ENCODE measurements at places on chromosomes 6 and 20.

- no peak for DNase-seq
Measured at GRCh38 chr6:18663011-18663410, 275.9 kb downstream of the RNF144B start.

GRCh38 chr6:38687043-38687353 is 15.9 kb downstream of the GLO1 start:
- no peak for DNase-seq

DNA sequence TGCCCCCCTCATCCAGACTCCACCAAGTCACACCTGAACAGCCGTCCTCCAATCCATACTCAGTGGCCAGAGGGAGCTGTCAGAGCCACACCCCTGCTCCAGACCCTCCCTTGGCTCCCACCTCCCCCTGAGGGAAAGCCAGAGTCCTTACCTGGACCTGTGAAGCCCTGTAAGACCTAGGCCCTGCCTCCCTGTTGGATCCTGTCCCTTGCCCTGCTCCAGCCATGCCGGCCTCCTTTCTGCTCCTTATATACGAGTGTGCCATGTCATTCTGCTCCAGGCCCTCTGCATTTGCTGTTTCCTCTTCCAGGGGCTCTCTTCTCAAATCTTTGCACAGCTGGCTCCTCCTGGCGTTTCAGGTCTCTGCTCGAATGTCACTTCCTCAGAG is 100.3 kb upstream of the MYL9 start:
- no peak for DNase-seq

GRCh38 chr6:23245572-23245971 is 676.2 kb downstream of the HDGFL1 start:
- peak; percentile 34 for DNase-seq

GRCh38 chr6:103167345-103168071 is 1692.2 kb downstream of the HACE1 start:
- no peak for DNase-seq

DNA sequence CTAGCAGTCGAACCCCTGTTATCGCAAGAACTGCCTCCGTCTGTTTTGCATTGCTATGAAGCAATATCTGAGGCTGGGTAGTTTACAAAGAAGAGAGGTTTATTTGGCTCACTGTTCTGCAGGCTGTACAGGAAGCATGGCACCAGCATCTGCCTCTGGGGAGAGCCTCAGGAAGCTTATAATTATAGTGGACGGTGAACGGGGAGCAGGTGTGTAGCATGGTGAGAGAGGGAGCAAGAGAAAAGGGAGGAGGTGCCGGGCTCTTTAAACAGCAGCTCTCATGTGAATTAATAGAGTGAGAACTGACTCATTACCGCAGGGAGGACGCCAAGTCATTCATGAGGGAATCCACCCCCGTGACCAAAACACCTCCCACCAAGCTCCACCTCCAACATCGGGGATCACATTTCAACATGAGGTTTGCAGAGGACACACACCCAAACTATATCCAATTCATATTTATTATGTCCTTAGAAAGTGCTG is 172.6 kb upstream of the KCNG1 start:
- peak; percentile 90 for DNase-seq

DNA sequence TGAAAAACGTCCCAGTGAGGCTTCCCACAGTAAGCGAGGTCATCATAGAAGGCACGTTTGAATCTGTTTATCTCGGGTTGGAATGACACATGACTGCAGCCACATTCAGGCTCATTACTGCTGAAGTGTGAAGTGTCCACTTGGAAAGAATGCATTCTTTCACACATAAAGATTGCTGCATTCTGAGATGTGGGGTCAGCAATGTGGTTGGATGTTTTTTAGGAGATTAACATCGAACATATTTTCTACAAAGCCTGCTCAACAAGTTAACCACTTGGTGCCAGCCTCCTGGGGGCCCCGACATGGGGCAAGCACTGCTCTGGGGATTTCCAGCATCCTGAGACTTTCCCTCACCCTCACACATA is 79.9 kb downstream of the BMP6 start:
- no peak for DNase-seq

- DNase-seq, result peak; percentile 28
Measured at GRCh38 chr6:21240709-21241108, 352.8 kb upstream of the SOX4 start.

DNA sequence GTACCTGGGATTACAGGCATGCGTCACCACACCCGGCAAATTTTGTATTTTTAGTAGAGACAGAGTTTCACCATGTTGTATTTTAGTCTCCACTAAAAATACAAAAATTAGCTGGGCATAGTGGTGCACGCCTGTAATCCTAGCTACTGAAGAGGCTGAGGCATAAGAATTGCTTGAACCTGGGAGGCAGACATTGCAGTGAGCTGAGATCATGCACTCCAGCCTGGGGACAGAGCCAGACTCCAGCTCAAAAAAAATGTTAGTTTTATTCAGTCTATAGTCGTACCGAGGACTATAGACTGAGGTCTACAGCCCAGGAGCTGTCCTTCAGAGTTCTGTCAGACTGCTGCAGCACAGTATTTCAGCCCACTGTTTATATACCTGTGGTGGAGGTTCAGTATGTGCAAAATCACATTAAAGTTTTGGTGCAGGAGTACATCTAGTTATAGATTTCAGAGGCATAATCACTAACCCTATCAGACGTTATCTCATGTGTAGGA is 3.6 kb upstream of the CASP8AP2 start:
- peak; percentile 77 for DNase-seq

- no peak for DNase-seq
Measured at GRCh38 chr6:32983964-32984621, 15.7 kb downstream of the BRD2 start.

- peak; percentile 83 for DNase-seq
Measured at GRCh38 chr6:131400054-131400778, 172.8 kb upstream of the ARG1 start.

- DNase-seq, result no peak
Measured at GRCh38 chr6:56536536-56536935, 106.2 kb downstream of the DST start.

GRCh38 chr6:41929924-41930323 is 8.6 kb downstream of the BYSL start:
- DNase-seq, result no peak

DNA sequence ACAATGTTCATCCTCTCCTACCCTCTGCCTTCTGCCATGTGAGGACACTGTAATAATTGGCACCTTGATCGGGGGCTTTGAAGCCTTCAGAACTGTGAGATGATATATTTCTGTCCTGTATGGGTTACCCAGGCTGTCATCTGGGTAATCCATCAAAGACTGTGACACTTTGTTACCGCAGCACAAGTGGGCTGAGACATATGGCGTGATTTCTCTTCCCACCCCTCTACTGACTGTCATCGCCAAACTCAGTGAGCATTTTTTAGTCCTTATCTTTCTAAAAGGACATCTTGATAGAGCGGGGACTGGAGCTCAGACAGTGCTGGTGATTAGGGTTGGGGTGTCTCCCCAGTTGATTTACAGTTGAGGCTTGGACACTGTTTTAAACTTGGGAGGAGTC is 10.4 kb upstream of the PLG start:
- DNase-seq, result no peak

GRCh38 chr20:40268321-40269075 is 420.5 kb downstream of the MAFB start:
- no peak for DNase-seq

GRCh38 chr6:84560436-84561390 is 203.7 kb downstream of the TBX18 start:
- no peak for DNase-seq

DNA sequence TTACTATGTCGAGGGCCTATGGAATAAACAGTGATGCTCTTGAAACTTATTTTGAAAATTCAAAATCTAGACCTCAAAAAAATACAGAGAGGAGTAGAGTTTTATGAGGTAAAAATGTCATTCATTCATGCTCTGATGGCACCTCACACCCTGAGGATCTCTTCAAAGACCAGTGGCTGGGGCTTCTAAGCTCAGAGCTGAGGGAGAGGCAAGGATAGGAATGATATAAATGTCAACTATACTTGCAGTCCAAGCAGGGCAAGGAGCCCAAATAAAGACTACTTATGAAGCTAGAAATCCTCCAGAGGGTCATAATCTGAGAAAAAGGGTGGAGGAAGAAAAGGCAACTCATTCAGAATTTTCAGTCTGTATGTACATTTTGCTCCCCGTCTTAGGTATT is 136.7 kb upstream of the CARMIL1 start:
- no peak for DNase-seq

GRCh38 chr6:8845690-8846089 is 410.3 kb upstream of the SLC35B3 start:
- no peak for DNase-seq

GRCh38 chr6:154996841-154997311 is 1.8 kb downstream of the TIAM2 start:
- no peak for DNase-seq

DNA sequence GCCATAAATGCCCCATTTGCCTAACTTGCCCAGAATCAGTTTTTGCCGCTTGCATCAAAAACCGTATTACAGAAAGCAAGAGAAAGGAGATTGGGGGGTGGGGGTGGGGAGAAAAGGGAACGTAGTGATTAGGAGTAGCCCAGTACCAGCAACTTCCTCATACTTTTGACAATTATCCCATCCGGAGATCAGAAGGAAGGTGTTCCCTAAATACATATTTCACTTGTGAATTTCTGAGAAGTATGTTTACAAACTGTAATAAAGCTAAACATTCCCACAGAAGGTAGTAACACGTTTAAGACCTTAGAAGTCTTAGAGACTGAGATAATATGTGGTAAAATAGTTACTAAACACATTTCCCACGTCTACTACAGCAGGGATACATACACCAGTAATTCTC is 14.5 kb downstream of the PREP start:
- no peak for DNase-seq

GRCh38 chr6:20351534-20351933 is 50.1 kb upstream of the E2F3 start:
- no peak for DNase-seq

DNA sequence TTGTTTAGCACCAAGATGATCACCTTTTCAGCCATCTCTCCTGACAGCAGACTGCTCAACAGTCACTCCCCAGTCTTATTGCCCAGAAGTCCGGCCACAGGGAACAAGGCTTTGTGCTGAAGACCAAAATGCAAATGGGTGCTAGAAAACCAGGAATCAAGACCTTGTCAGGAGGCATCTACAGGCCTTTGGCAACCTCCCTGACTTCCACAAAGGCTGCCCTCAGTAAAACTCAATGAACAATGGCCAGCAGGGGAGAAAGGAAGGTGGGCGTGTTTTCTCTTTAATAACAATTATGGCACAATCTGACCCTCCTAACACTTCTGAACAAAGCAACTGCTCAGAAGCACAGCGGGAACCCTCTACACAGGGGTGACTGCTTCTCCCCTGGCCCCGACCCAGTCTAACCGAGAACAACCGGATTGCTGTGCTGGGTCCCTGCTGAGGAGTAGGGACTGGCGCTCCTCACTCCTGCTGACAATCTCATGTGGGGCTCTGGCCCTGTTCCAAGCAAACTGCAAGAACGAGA is 41.6 kb downstream of the PLCG1 start:
- peak; percentile 18 for DNase-seq

DNA sequence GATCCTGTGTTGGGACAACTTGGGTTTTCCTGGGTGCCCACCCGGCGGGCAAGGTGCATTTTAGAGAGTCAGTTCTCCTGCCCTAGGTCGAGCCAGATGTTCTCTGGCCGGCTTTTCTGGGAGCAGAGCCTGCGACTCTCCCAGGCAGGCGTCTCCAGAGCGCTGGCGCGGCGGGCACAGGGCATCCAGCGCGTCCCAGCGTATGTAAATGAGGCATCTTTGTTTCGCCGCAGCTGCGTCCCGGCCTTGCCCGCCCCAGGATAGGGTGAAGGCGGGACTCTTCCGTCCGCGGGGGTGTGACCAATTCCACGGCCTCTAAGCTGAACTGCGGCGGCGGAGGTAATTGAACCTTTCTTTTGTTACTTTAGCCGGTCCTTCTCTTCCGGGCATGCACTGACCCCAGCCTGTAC is 9.1 kb downstream of the GRIK2 start:
- no peak for DNase-seq

DNA sequence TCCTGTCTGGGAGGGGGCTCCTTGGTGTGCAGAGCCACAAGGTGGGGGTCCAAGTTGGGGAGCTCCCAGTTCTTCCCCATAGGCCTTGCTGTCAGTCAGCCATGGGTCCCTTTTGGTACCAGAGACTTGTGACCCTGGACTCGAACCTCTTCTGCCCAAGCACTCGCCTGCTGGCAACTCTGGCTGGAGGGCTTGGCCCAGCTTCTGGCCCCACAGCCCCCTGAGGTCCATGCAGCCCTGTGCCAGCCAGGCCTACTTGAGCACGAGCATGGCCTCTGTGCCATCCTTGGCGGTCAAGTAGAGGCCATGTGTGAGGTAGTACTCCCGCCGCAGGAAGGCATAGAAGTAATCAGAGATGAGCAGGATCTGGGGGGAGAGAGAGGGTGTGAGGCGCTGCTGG is 2.1 kb downstream of the MAP1LC3A start:
- no peak for DNase-seq

GRCh38 chr6:149452037-149452939 is 32.5 kb downstream of the ZC3H12D start:
- no peak for DNase-seq

DNA sequence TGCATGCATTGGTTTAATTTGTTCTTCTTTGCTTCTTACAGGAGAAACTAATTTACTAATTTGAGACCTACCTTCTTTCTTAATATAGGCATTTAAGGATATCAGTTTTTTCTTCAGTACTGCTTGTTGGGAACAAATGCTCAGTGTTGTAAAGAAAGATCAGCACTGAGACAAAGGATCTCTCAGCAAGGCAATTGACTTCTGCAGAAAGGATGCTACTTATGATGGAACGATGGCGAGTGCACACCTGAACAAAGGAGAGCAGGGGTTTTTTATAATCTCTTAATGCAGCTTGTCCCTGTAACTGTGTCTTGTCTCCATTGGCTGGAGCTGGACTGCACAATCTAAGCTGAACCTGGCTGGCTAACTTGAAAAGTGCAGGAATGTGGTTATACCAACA is 64.2 kb downstream of the RPP21 start:
- DNase-seq, result no peak

DNA sequence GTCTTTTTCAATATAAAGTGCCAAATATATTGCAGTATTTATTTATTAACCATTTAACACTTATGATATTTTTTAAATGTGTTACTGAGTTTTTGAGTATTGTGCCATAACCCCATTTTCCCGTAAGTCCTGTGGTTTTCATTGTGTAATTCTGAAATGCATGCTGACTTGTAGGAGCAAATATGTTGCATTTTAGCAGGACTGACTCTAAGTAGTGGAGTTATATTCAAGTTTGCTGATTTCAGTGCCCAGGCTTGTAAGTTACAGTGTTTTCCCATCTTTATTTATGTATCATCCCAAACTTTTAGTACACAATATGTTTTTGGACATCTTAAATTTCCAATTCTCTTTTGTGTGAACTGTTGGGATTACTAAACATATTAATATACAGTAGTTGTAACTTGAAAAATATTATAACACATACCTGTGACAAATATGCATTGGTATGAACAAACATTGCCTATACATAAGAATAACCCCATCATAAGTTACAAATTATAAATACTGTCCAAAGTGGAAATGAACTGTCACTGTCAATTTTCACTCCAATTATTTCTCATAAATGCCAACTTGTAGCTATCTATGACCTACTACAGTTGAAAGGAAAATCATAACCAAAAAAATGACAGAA is 179.3 kb upstream of the RUNX2 start:
- peak; percentile 74 for DNase-seq

- DNase-seq, result peak; percentile 90
Measured at GRCh38 chr20:23228912-23229311, 121.7 kb upstream of the NXT1 start.

- DNase-seq, result no peak
Measured at GRCh38 chr6:8526624-8527023, 91.3 kb upstream of the SLC35B3 start.
